Iris pigment epithelial cell (primary cell): ENCODE measurements at places on chromosomes 16 and 17.

DNA sequence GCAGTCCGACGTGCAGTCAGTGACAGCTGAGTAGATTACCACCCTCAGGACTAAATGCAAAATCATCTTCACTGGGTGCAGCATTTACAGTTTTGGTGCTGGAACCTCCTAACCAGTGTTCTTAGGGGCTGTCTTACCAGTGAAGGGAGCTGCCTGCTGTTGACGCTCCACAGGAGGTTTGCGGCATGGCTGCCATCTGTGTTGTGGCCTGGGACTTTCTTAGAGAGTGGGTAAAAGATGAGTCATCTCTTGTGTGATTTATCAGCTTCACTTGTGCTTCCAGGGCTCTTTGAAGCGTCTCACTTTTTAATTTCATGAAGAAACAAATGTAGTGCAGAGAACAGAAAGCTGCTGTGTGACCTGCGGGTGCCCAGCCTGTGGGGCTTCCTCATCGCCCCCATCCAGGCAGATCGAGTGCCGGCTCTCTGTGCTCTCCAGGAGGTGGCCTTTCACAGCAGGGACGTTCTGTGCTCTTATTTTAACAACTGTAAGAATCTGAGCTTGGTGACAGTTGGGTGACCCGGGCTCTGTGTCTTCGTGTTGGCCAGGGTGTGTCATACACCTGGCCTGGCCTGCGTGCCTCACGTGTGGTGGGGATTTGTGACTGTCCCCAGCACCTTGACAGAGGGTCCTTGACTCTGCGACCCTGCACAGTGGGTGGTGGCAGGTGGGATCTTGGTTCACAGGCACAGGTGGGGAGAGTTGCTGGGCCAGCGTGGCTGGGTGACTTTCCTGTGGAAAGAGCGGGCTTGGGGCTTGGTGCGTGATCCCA lies 24.3 kb upstream of the ZNF750 start:
- peak; percentile 81 for DNase-seq

GRCh38 chr16:9203956-9204355 lies 112.5 kb downstream of the HAPSTR1 start:
- DNase-seq = no peak

DNA sequence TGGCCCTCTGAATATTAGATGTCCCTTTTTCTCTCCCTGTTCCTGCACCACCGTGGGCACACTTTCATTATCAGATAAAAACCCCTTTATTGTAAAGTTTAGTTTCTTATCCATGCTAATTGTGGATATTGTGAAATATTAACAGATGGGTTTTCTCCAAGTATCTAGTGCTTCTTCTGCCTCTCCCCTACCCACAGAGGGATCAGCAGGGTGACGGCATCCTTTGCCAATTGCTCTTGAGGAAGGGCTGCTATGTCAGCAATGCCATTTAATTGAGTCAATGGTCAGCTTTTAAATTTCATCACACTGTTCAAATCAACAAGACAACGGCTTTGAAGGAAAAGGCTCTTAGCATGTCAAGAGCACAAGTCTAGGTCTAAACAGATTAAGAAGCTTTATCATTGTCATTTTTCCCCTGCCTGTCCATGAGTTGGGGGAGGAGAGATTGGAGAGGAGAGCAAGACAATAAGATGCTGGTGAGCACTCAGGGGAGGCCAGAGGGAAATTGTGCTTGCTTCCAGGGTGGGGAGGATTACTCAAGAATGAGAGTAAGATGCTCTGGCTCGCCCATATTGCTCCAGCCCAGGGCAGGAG lies 443.0 kb upstream of the CCL2 start:
- DNase-seq = no peak

GRCh38 chr17:78040440-78041385 lies 82.2 kb downstream of the TNRC6C start:
- DNase-seq = peak; percentile 29

- peak; percentile 35 for DNase-seq
Observed at GRCh38 chr17:7538891-7539545, 9.8 kb upstream of the TNFSF12 start.

DNA sequence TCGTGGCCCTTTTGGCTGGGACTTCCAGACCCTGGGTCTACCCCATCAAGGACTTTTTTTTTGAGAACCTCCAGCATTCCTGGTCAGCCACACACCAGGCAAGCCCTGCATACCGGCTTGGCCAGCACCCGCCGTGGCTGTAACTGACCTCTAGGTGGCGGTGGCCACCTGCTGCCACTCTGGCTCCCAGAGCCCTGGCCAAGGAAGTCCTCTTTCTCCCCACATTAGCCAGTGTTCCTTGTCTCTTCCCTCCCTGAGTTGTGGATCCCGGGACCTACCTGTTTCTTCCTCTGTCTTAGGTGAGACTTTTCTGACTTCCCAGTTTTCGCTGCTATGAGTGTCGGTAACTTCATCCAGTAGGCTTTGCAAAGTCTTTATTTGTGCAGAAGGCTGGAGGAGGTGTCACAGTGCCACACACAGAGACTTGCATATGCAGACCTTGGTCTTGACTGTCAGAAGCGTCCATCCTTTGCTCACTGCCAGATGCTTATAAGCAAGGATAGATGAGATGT lies 348.3 kb downstream of the CPPED1 start:
- peak; percentile 66 for DNase-seq

GRCh38 chr17:16935786-16936185 lies 36.1 kb downstream of the TNFRSF13B start:
- no peak for DNase-seq

- no peak for DNase-seq
Observed at GRCh38 chr17:50165867-50166517, at the start of gene SGCA. Gene SGCA (plus strand): TSS chr17:50166005. CDS start chr17:50166041, 36 bp downstream.

DNA sequence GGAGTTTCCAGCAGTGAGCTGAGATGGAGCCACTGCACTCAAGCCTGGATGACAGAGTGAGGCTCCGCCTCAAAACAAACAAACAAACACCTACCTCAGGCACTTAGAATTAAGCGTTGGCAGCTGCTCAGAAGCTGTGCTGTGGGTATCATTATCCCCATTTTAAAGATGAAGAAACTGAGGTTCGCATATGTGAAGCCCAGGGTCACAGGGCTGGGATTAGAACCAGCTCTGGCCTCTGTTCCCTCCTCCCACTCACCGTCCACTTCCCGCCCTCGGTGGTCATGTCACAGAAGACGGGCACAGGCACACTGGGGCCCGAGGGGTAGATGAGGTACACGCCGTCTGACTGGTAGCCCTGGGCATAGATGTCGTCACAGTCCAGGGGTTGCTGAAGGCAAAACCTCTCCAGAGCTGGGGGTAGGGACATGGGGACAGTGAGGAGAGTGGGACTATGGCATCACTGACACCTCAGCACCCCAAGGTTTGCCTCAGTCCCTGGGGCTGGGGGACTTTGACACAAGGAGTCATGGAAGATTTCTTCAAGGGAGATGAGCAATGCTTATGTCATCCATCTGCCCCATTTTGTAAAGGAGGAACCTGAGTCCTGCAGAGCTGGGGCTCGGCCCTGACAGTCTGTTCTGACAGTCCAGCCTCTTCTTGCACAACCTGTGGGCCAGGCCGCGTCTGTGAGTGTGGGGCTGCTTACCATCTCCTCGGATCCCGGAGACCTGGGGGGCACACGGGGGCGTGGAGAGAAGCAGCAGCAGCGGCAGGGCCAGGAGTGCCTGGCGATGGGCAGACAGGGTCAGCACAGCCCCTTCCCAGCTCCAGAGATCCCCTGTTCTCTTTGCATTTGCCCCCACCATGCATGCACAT lies 700 bp downstream of the MFAP4 start:
- peak; percentile 95 for DNase-seq

DNA sequence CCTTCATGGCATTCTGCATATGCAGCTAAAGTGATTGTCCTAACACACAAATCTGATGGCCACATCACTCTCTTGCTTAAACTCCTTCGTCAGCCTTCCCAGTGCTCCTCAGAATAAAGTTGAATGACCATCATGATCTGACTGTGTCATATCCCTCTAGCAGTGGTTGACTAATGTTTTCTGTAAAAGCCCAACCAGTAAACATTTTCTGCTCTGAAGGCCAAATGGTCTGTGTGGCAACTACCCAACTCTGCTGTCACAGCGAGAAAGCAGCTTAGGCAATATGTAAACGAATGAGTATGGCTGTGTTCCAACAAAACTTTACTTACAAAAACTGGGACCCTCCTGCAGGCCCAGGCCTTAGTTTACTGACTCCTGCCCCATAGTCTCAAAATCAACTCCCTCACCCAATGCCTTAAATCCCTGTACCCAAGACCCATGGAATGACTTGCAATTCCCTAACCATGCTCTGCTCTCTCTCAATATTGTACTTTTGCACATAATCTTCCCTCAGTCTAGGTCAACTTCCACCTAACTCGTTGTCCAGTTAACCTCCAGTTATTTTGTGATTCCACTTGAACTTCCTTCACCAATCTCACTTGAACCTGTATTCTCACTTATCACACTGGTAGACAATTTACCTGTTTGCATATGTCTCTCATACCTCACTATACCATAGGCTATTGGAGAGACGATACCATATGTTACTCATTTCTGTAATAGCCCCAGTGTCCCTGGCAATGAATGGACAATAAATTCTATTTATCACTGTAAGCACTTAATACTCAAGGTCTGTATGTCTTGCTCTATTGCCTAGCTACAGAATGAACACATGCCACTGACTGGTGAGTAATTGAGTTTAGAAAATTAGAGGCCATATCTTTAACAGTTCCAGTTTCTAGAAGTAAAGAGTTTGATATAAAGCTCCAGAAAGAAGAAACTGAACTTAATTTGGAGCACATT lies 29.1 kb downstream of the TMEM100 start:
- DNase-seq = peak; percentile 87

DNA sequence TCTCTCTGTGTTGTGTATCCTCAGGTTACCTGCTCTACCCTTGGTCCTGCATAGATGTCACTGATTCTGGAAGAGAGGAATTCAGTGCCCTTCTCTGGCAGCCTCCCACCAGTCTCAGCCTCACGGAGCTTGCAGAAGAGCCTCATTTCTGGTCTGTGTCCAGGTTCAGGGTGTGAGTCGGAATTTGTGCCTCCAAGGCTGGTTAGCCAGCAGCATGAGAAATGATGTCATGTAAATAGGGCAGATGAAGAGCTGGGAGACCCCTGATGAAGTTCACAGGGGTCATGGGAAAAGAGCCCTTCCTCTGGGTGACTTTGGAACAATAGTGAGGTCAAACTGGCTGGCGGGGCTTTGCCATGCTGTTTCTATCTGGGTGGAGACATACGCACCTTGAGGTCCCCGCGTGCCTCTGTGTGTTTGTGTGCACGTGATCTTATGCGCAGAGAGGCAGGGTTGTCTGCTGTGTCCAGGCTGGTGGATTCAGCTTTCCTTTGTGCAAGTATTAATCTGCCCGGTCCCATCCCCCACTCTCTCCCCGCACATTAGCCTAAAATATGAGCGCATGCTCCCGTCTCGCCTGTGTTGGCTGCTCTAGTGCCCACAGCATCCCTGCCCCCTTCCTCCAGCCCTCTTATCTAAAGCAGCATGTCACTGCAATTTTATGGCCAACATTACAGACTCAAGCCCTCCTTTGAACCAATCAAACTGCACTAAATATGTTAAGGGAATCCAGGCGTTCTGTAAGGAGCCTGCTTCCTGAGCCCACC lies 256.3 kb upstream of the ZFHX3 start:
- DNase-seq = no peak

DNA sequence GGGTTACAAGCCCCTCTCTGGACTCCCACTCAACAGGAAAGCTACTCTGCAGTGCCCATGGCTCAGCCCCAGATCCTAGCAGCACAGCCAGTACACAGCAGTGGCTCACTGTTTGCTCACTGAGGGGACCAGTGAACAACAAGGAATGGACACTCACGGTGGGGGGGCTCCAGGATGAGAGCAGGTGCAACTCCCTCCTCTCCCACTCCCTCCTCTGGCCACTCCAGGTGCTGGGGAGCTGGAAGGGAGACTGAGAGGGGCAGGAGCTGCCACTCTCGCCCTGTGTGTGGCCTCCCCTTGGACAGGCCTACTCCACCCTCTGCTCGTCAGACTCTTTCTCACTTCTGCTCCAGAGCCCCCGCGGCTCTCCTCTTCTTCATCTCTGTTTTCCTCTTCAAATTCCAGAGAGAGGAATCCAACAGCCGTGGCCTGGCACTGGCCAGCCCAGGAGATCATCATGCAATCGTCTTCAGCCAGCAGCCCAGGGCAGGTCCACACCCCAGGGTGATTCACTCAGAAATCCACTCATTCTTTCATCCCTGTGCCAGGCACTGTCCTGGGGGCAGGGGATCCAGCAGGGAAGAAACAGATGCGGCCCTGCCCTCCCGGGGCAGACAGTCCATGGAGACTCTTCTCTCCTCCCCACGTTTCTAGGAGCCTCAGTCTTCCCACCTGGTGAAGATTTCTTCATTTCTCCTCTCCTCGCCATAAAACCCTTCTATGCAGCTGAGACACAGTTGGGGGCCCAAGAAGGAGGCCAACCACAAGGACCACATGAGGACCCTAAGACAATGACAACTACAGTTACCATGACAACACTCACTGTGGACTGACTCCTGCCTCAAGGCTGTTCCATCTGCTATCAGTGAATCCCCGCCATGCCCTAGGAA lies 30.7 kb downstream of the CFAP20 start:
- peak; percentile 50 for DNase-seq

DNA sequence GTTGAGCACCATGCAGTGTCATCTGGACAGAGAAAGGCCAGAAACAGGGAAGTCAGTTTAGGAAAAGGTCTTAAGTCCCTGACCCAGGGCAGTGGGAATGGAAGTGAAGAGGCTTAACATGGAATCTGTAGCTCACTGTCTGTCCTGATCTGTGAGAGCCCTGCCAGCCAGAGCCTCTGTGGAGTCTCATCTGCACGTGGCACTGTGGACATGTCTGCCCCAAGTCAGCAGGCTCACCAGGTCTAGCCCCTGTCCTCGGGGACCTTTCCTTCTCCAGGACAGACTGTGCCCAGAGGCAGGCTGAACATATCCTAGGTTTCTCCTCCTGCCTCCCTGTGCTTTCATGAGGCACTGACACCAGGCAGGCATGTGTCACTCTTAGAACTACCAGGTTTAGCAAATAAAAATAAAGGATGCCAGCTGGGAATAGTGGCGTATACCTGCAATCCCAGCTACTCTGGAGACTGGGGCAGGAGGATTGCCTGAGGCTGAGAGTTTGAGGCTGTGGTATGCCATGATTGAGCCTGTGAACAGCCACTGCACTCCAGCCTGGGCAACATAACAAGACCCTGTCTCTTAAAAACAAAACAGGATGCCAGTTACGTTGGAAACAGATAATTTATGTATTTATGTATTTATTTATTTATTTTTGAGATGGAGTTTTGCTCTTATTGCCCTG lies 22.4 kb downstream of the UNK start:
- no peak for DNase-seq

- DNase-seq = peak; percentile 13
Observed at GRCh38 chr16:11258553-11259492, 2.8 kb upstream of the SOCS1 start.

DNA sequence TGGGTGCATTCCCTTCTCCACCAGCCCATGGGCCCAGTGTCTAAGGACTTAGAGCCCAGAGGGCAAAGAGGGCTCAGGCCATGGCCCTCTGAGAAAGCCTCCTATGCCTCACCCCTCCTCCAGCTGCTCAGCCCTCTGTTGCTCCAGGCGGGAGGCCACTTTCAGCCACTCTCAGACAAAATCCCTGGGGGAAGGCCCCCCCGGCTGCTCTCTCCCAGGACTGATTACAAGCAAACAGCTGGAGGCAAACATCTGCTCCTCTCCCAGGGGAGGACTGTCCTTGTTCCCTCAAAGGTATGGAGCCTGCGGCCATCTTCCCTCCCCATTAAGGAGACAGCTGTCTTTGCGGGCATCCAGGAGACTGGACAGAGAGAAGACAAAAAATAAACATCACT lies 54.9 kb upstream of the DLX4 start:
- no peak for DNase-seq

- DNase-seq = no peak
Observed at GRCh38 chr17:63099425-63099824, 133.4 kb downstream of the TANC2 start.

- no peak for DNase-seq
Observed at GRCh38 chr16:74280448-74280847, 16.2 kb upstream of the PSMD7 start.
